ENCODE measurements at places on chromosomes 7 and 10.

DNA sequence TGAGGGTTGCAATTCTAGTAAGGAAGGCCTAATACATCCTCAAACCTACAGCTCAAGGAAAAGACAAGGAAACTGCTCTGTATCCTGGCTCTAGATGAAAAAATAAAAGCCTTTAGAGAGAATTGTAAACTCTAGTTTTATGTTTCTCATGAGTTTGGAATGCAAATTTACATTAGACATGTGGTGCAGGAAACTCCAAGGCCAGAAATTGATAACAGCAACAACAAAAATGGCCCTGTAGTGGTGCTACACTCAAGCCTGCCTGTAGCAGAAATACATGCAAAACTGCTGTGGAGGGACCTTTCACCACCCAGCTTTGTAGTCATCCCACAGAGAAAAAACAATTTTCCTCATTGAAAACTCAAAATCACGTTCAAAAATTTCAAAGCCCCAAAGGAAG, 546.7 kb upstream of the LRRN3 start:
- no peak for DNase-seq

GRCh38 chr7:79185605-79186004, 267.9 kb downstream of the MAGI2 start:
- no peak for DNase-seq

DNA sequence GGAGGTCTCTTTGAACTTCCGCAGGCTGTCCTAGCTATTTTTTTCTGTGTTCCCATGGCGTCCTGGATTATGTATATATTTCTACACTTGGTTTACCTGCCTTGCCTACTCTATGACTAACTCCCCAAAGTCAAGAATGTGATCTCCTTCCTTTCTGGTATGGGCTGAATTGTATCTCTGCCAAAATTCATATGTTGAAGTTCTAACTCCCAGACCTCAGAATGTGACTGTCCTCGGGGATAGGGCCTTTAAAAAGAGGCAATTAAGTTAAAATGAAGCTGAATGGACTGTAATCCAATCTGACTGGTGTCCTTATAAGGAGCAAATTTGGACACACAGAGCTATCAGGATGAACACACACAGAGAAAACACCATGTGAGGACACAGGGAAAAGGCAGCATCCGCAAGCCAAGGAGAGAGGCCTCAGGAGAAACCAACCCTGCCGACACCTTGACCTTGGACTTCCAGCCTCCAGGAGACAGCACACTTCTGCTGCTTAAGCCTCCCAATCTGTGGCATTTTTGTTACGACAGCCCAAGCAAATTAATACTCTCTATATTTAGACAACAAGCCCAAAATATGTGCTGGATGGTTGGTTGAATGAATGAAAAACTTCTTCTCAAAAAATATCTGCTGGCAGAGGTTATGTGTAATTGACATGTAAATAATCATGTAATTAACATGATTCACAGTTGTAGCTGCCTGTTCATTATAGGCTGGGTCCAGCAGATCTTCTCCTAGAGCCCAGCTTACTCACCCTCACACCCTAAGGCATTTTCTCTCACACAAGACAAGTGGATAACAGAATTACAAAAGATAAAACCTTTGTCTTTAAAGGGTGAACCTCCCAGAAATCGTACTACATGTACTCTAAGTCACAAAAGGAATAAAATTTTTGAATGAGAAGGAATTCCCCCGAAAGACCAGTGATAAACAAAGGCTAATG, 123.7 kb downstream of the CUBN start:
- DNase-seq, result no peak

- DNase-seq, result no peak
These were observed 116.3 kb downstream of the MAD1L1 start for GRCh38 chr7:2116448-2116810.

- DNase-seq, result no peak
These were observed 189.8 kb downstream of the HECW1 start for GRCh38 chr7:43302211-43302711.
